ENCODE measurements at places on chromosomes 11 and 22.
A peak's percentile ranks its signal among the peaks of the same experiment; 100 is the strongest.

DNA sequence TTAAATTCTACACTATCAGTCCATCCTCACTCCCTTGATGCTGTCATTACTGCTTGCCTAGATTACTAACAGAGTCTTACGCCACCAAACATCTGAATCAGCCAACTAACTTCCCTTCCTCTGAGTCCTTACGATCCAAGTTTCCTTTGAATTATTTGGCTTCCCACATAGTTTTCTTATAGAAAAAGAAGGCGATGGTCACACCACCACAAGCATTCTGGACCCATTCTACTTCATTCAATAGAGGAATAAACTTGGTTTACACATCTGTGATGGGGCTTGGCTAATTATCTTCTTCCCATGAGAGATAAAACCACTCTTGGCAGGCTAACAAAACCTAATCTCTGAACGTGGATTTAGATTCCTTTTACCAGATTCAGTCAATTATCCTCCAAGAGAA lies 35.0 kb downstream of the INTS4 start:
- DNase-seq: no peak

DNA sequence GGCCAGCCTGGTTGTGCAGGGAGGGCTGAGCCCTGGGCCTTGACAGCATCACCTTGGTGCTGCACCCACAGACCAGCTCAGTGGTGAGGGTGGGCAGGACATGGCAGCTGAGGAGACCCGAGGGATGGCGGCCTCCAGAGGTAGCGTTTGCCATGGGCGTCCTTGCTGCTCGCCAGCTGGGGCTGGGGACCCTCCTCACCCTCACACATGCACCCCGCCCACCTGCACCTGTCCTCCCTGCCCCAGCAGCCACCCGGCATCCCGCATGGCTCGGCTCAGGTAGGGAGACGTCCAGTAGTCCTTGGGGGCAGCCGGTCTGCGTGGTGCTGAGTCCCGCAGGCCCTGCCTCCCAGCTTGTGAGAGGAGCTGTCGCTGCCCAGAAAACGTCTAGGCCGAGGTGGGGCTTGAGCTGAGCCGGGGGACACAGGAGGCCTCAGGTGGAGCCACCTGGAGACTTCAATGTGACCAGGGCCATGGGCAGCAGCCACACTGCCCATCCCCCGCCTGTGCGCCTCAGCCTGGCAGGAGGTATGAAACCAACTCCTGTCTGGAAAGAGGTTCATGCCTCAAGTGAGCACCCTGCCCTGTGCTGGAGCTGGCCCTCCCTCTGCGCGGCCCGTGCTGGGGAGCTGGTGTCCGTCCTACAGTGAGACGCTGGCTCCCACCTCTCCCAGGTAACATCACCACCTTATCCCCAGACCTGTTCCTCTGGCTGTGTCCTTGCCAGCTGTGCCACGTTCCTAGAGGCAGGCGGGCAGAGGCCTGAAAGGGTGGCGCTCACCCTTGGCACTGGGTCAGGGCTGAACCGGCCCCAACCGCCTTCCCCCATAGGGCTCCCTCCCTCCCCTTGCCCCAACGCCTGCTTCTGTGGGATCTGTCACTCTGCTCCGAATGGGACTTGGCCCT lies 3.3 kb upstream of the TRABD start:
- DNase-seq: no peak

DNA sequence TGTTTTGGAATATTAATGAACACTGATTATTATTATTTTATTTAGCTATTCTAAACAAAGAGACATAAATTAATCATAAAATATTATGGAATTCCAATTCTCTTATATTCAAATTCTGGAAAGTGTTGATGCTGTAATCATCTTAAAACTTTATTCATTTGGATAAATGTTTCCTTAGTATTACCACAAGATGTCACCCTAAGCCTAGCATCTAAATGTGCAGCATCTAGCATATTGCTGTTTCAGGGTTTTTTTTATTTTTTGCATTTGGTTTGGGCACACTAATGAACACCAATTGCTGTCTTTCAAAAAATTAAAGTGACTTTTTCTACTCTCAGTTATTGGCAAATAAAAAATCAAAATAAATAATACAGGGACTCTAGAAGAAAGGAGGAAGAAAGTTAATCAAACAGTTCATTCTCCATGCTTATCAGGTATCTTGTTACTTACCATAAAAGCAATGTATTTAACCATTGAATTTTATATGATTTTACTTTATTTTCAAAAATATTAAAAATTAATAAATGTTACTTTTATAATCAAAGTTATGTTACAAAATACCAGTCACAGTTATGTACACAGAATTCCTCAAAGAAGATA lies 31.8 kb downstream of the DLG2 start:
- DNase-seq: peak; percentile 23

DNA sequence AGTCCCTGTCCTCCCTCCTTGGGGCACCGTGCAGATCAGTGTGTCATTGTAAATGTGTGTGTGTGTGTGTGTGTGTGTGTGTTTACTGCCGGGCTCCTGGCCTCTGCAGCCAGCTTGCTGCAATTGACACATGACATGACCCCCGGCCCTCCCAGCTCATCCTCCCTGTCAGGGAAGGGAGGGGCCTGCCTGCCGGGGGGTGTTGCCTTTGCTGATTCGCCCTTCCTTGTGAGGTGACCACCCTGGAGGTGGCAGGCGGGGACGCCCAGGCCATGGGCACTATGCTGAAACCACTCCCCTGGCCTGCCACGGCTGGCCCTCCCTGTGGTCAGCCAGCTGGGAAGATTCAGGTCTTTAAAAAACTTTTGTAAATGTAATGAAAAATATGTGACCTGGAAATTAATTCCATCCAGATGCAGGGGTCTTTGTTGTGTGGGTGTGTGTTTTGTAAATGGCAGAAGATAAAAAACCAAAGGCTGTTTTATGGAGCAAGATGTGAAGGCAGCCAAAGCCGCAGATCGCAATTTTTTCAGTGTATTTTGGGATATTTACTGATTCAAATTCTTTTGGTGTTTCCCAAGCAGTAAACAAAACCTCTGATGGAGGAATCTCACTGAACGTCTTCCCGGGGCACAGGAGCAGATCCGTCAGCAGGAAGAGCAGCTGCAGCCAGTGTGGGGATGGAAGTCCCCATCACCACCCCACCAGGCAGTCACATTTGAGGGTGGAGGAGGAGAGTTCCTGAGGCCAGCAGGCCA lies 23.2 kb downstream of the SHISAL1 start:
- DNase-seq: peak; percentile 44

GRCh38 chr22:40000171-40000570 lies 5.4 kb downstream of the FAM83F start:
- no peak for DNase-seq

- DNase-seq: peak; percentile 81
Observed at GRCh38 chr11:44621140-44621681, 55.7 kb downstream of the CD82 start.

GRCh38 chr11:26244207-26244606 lies 87.7 kb upstream of the ANO3 start:
- no peak for DNase-seq

- DNase-seq: no peak
Observed at GRCh38 chr11:20634044-20634443, 34.6 kb downstream of the SLC6A5 start.

- no peak for DNase-seq
Observed at GRCh38 chr11:67379061-67380058, 6.0 kb upstream of the CLCF1 start.

Data from neuronal stem cell (in vitro differentiated cells).